H4 (cell line): ENCODE measurements at places on chromosomes 7 and 10. TPM values are rescaled to one million over a fixed set of nuclear protein-coding genes. Genes with fewer than 3 reads are reported as not detected.

Gene GPER1
- total RNA-seq = 0.97 and 1.5 TPM in 2 replicates

Gene HOXA7
- 2.0 and 2.2 TPM in 2 replicates for total RNA-seq

Gene TRIP6
- 78.5 and 95.5 TPM in 2 replicates for total RNA-seq

Gene CNPY1
- 0.08 TPM in 1 of 2 replicates, not detected in the other for total RNA-seq

Gene IFIT3
- total RNA-seq = 24.6 and 31.4 TPM in 2 replicates

Gene C10orf67
- total RNA-seq = not detected in 2 replicates

Gene CASD1
- 13.7 and 15.3 TPM in 2 replicates for total RNA-seq

Gene SEMA3A
- 45.0 and 54.7 TPM in 2 replicates for total RNA-seq

Gene UNCX
- total RNA-seq = not detected in 2 replicates

Gene RBM28
- total RNA-seq = 11.3 and 20.1 TPM in 2 replicates

Gene TUBAL3
- total RNA-seq = 0.25 TPM in 1 of 2 replicates, not detected in the other

Gene CCNY
- total RNA-seq = 25.1 and 37.6 TPM in 2 replicates

Gene CFAP69
- 1.3 and 1.8 TPM in 2 replicates for total RNA-seq

Gene HHEX
- not detected in 2 replicates for total RNA-seq

Gene ASB10
- not detected in 2 replicates for total RNA-seq
